ENCODE measurements at places on chromosomes 12 and 14. TPM values are rescaled to one million over a fixed set of nuclear protein-coding genes. Genes with fewer than 3 reads are reported as not detected.

DNA sequence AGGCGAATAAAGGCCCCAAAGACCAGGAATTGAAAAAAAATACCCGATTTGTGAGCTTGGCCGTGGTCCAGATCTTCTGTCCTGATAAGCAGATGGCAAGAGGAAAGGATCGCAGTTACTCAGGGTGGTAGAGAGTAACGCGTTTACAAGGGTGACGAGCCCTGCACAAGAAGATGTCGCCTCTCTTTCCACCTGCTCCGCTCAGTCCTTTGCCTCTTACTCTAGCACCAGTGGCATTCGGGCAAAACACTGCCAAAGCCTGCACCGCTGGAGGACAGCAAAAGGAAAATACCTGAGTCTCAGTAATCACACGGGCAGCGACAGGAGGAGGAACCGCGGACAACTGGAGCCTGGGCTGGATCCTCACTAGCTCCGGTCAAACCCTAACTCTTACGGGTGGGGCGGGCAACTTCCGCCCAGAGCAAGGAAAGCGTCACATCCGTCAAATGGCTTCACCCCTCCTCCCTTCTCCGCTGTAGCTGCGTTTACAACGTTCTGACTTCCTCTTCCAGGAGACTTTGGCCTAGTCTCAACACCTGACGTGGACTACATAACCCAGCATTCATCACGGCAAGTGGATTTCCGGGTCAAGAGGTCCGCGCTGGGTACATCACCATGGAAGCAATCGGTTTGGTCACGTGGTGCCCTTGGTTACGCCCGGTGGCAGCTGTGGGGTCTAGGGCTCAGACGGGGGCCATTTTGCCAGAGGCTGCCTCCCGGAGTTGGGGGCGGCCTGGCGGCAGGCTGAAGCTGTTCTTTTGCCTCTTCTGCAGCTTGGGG, at the start of the genes KLHL28 and TOGARAM1:
Gene KLHL28 (minus strand): TSS at position 394 of the 780 bp plus-strand sequence. CDS start 16,019 bp downstream, outside the sequence.
Gene TOGARAM1 (plus strand): TSS at position 637 of the 780 bp plus-strand sequence. CDS start 232 bp downstream, outside the sequence.
- H3K27ac ChIP-seq: peak within 1 kb of the TSS; percentile 80
- H3K27me3 ChIP-seq: no peaks in the 10 kb centered on the region
- H3K4me1 ChIP-seq: peaks cover 17% of the 10 kb centered on the region
- no peaks in the 10 kb centered on the region for H3K36me3 ChIP-seq
- DNase-seq: peak; percentile 100
- peak within 1 kb of the TSS; percentile 75 for H3K4me3 ChIP-seq

DNA sequence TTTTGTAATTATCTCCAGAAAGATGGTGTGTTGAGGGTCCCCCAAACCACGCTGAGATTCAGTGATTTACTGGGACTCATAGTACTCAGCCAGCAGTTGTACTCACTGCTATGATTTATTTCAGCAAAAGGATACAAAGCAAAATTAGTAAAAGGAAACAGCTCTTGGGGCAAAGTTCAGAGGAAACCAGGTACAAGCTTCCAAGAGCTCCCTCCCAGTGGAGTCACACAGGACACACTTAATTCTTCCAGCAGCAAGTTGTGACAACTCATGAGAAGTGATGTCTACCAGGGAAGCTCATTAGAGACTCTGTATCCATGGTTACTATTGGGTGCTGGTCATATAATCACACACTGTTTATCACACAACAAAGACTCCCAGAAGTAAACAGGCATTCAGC, 38.7 kb downstream of the TTC8 start:
- no peak for DNase-seq
- H3K4me3 ChIP-seq: no peak overlapping the region
- H3K36me3 ChIP-seq: peaks cover 7% of the 10 kb centered on the region

- no peaks in the 10 kb centered on the region for H3K27me3 ChIP-seq
- H3K36me3 ChIP-seq: no peaks in the 10 kb centered on the region
- H3K4me3 ChIP-seq: no peak overlapping the region
- no peak overlapping the region for H3K27ac ChIP-seq
Measured at GRCh38 chr14:34424488-34424887, 37.6 kb downstream of the SPTSSA start.

The KRT72 gene
- total RNA-seq: not detected

DNA sequence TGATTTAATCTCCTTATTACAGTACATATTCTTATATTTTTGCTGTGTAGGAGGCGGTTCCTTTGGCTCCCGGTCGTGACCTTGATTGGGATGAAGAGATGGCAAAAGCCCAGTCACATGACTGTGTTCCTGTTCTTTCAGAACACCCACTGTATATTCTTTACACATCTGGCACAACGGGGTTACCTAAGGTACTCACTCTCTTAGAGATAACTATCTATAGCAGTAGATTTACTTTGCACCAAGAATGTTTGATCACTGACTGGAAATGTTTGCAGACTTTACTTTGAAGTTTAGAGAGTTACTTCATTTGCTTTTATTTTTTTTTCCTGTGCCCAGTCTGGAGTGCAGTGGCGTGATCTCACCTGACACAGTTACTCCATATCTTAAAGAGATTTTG, 65.2 kb downstream of the ACSS3 start:
- H3K4me1 ChIP-seq: no peaks in the 10 kb centered on the region
- no peaks in the 10 kb centered on the region for H3K27me3 ChIP-seq
- no peak overlapping the region for H3K27ac ChIP-seq
- no peak for DNase-seq
- no peak overlapping the region for H3K4me3 ChIP-seq

DNA sequence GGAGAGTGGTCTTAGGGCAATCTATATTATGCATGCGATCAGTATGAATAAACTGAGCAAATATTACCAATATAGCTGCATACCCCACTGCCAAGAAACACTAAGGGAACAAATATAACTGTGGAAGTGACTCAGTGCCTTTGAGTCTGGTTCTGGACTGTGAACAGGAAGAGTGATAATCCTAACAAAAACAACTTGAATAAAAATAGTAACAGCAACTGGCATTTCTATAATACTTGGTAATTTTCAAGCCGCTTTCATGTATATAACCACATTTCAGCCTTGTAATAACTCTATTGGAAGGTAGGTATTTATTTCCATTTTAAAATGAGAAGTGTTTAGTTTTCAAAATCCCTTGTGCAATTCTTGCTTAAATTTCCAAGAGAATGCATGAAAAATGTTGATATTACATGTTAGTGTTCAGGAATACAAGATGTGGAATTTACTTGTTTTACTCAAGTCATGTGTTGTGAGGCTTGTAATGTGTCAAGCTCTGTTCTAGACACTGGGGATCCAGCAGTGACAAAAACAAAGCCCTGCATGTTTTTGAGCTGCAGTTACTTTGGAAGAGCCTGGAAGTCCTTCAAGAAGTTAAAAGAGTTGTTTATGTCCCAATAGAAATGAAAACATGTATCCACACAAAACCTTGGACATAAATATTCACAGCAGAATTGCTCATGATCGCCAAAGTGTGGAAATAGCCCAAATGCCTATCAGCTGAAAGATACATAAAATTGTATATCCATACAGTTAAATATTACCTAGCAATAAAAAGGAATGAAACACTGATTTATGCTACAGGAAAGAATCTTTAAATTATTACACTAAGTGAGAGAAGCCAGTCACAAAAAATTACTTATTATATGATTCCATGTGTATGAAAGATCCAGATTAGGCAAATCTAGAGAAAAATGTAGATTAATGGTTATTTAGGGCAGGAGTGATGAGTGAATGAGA, 338.1 kb upstream of the TMEM132C start:
- no peaks in the 10 kb centered on the region for H3K36me3 ChIP-seq
- H3K4me3 ChIP-seq: no peak overlapping the region
- H3K27ac ChIP-seq: no peak overlapping the region
- DNase-seq: no peak

- H3K4me3 ChIP-seq: no peak overlapping the region
- H3K27me3 ChIP-seq: no peaks in the 10 kb centered on the region
- DNase-seq: no peak
Measured at GRCh38 chr12:101795013-101795412, 35.7 kb downstream of the GNPTAB start.

DNA sequence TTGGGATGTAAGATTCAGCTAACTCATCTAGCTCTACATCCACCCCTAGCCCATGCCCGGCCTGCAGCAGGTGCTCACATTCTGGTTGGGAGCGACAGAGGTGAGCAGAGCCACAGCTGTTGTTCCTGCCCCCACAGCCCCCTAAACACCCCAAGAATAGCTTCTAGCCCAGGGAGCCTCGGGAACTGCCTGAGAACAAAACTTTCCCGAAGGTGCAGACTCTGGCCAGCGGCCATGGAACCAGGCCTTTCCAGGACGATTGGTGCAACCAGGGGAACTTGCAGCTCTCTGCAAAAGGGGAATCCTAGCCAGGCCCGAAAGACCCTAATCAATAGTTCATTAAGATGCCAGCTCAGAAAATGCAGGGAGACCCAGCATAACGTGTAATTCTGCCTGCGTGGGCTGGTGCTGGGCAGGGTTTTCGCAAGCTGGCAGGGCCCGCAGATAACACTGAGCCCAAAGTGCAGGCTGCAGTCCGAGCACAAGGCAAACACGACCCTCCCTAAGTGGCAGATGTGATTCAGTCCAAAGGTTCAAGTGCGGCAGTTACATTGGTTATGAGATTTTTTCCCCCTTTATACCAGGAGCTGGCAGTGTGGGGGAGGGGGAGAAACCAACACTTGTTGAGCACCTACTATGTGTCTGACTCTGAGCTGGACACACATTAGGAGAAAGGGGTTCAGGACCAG, 122.5 kb upstream of the MAP1LC3B2 start:
- DNase-seq: no peak
- H3K27me3 ChIP-seq: no peaks in the 10 kb centered on the region
- no peak overlapping the region for H3K27ac ChIP-seq
- no peaks in the 10 kb centered on the region for H3K36me3 ChIP-seq
- no peak overlapping the region for H3K4me3 ChIP-seq
- peaks cover 16% of the 10 kb centered on the region for H3K4me1 ChIP-seq

The KLRC1 gene
- not detected for total RNA-seq

DNA sequence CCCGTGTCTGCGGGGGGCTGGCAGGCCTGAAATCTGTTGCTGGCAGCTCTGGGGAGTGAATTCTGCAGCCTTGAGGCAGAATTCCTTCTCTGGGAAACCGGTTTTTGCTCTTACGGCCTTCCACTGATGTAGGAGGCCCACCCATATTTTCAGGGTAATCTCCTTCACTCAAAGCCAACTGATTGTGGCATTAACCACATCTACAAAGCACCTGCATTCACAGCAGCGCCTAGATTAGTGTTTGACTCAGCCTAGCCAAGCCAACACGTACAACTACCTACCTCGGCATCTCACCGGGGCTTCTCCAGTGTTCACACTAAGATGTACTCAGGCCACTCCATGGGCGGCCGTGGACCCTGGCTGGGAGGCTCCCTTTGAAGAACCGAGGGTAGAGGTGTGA, 15.8 kb downstream of the C12orf43 start:
- DNase-seq: no peak
- no peak overlapping the region for H3K27ac ChIP-seq
- H3K36me3 ChIP-seq: peaks cover 15% of the 10 kb centered on the region
- peaks cover 4% of the 10 kb centered on the region for H3K4me1 ChIP-seq
- H3K4me3 ChIP-seq: no peak overlapping the region

The MANSC4 gene
- total RNA-seq: not detected

DNA sequence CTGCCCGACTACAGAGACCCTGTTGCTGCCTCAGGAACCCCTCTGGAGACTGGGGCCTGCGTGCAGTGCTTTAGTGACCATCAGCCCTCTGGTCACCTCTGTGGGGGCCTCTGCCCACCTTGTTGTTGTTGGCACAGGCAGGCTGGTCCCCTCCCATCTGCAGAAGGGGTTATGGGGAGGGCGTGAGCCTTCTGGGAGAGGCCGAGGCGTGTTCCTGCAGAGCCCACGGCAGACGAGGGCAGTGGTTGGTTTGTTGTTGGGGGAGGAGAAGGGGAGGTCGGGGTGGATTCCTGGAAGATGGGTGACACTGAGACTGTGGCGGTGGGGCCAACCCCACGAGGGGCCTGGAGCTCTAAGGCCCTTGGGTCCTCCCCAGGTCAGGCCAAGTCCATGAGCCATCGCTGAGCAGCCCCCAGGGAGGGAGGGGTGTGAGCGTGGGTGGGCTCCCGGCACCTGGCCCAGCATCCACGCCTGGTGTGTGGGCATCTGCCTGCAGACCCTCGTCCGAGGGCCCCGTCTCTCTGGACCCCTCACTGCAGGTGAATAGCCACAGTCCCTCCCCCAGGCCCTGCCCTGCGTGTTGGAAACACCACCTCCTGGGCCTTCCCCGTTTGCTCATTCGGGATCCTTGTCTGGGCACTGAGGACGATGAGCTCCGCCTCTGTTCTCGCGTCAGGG, 23.6 kb downstream of the FBRSL1 start:
- no peaks in the 10 kb centered on the region for H3K4me1 ChIP-seq
- H3K4me3 ChIP-seq: no peak overlapping the region
- peaks cover 13% of the 10 kb centered on the region for H3K27me3 ChIP-seq
- no peak overlapping the region for H3K27ac ChIP-seq
- no peaks in the 10 kb centered on the region for H3K36me3 ChIP-seq

- H3K4me1 ChIP-seq: no peaks in the 10 kb centered on the region
- H3K4me3 ChIP-seq: no peak overlapping the region
- no peak overlapping the region for H3K27ac ChIP-seq
- no peaks in the 10 kb centered on the region for H3K27me3 ChIP-seq
- peaks cover 15% of the 10 kb centered on the region for H3K36me3 ChIP-seq
- DNase-seq: no peak
Measured at GRCh38 chr12:105538880-105539279, 208.4 kb downstream of the C12orf75 start.

GRCh38 chr12:101018540-101018939, 191.5 kb downstream of the SLC5A8 start:
- H3K4me3 ChIP-seq: no peak overlapping the region
- peak; percentile 19 for DNase-seq
- no peaks in the 10 kb centered on the region for H3K4me1 ChIP-seq
- no peaks in the 10 kb centered on the region for H3K27me3 ChIP-seq
- no peak overlapping the region for H3K27ac ChIP-seq

DNA sequence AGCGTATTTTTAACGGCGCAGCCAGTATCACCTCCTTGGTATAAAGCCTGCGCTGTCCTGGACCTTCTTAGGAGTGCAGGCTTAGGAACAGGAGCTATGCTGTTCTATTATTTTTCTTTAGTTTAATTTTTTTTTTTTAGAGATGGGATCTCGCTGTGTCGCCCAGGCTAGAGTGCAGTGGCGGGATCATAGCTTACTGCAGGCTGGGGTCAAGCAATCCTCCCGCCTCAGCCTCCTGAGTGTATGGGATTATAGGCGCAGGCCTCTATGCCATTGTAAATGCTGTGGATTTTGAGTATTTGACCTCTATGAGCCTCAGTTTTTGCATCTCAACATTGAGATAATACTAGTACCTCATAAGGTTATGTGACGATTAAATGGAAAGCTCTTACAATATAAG, 4.1 kb downstream of the OR10AD1 start:
- peaks cover 69% of the 10 kb centered on the region for H3K27me3 ChIP-seq
- H3K36me3 ChIP-seq: no peaks in the 10 kb centered on the region
- H3K4me3 ChIP-seq: peak overlapping the region; percentile 63
- no peak for DNase-seq
- peaks cover 8% of the 10 kb centered on the region for H3K4me1 ChIP-seq
- 0 out of 2 replicates have a peak overlapping the region, but pooled peaks have one; percentile 78 for H3K27ac ChIP-seq

The DPPA3 gene
- 2.8 TPM for total RNA-seq
